Stimulated activated CD4-positive, alpha-beta T cell treated with anti-CD3 and anti-CD28 coated beads, Interleukin-12 subunit alpha, Interleukin-12 subunit beta, amount 100 ng/mL, for 24 hours (primary cell): ENCODE measurements at places on chromosomes 2 and 18.

DNA sequence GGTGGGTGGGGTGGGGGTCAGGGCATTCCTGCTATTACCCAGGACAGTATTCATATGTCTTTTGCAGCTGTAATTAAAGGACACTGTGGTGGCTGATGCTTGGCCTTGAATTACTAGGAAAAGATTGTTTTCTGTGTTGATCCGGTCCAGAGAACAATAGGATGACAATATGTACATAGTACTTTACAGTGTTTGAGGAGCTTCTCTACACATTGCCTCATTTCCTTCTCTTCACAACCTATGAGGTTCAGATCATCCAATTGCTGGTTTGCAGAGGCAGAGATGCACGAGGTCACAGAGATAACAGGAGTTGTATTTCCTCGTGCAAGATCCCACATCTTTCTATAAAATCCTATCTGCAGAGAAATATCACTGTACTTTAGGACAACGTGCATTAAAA is 119.5 kb downstream of the LIPG start:
- DNase-seq = no peak

DNA sequence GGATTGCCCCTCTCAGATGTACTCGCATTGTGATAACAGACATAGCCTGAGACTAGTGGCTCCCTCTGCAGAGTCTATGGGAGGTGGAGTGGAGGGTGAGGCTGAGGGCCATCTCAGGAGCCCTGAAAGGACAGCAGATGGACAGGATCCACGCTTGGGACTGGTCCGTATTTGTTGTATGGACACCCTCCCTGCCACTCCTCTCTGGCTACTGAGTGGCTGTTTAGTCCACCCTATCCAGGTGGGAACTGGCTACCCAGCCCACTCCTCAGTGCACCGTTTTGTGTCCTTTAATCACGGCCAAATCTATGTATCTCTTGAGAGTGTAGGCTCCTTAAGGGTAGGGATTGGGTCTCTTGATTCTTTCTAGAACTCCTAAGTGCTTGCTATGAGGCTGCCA is 4.5 kb upstream of the GLI2 start:
- no peak for DNase-seq

- DNase-seq = no peak
These were observed 594 bp downstream of the RAD51AP2 start for GRCh38 chr2:17517481-17518211.

DNA sequence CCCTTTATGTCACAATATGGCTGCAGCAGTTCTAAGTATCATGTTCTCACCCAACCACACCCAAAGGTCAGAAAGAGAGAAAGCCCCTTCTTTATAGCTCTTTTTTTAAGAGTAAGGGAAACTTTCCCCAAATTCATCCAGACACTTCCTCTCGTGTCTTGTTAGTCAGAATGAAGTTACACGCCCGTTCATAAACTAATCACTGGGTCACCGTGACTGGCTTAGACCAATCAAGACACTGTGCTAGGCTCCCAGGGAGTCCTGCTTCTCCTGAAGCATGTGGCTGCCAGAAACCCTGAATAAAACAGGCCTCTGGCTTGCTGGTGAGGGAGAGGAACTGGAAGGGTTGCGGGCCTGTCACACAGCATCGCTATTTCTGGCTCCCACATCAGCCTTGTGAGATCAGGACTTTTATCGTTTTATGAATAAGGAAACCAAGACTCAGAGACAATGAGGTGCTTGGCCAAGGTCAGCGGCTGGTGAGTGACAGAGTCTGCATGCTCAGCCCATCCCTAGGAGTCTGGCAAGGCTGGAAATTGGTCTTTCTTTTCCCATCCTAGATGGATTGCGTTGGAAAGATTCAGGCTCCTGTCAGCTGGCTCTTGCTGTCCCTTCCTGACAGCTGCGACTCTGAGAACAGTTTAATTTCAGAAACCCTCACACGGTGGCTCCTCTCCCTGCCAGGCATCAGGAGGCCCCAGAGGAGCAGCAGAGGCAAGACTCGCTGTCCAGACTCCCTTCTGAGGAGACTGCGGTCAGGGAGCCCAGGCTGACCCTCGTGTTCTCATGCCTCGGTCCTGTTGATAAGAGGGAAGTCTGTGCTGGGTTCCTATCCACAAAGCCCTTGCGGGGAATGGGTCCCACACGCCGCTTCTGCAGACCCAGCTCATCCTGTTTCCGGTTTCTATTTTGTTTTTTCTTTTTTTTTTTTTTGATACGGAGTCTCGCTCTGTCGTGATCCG is 104.5 kb upstream of the TAF1B start:
- no peak for DNase-seq

- no peak for DNase-seq
These were observed 46.8 kb upstream of the EML6 start for GRCh38 chr2:54676656-54677055.

DNA sequence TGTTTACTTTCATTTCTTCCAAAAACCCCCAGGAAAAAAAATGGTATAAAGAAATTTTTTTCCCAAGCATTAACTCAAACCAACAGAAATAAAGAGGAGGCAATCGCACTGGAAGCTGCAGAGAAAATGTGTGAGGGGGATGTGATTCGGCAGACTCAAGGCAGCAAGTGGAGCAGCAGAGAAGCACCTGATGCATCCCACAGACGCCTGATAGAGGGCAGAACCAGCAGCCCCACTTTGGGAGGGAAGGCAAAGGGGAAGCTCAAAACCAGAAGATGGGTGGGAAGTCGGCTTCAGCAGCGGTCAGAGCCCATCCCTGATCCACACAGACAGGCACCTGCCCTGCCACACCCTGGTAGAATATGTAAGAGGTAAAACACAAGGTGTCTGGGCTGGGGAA is 12.6 kb downstream of the FTCDNL1 start:
- DNase-seq = no peak

DNA sequence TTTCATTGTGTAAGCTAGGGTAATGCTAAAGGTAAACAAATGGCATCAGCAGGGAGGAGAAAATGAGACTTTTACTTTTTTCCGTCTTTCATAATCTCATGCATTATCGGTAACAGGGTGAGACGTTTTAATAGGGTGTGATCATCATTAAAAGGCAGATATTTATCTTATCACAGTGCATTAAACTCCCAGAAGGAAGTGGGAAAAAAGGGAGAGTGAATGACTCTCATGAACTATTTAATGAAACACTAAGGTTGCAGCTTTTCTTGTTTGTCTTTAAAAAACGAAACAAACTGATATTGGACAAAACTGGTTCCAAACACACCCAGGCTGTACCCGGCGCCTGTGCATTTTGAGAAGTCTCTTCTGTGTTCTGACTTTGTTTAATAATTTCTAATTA is 1936.8 kb upstream of the PIK3C3 start:
- DNase-seq = no peak

GRCh38 chr2:38486213-38487026 is 109.3 kb upstream of the ATL2 start:
- DNase-seq = no peak

GRCh38 chr2:206858687-206859329 is 80.5 kb upstream of the CPO start:
- no peak for DNase-seq

DNA sequence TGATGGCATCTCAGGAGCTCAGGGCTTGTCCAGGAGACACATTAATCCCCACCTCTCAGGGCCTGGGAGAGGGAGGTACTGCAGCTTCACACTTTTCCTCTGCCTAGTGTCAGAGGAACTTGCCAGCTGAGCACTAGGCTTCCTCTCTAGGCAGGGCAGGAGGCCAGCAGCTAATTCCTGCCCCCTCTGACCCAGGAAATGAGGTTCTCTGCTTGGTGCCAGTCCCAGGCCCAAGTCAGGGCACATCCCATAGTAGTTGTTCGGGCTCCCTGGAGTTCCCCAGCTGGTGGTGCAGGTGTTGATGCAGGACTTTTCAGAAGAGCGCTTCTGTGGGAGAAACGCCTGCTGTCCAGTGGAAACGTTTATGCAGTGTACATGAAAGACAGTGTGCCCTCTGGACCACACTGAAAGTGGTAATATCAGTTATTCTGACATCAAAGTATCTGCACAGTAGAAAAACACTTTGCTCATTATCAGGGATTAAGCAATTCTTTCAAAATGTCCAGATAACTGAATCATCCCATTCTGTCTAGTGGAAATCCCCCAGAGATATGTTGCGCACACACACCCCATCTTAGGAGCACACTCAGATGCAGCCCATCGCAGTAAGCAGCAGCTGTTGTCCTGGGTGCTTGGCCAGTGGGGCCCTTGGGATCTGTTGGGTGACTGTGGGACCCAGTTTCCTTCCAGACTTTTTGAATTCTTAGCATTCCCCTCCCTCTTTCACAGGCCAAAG is 17.8 kb upstream of the SCLY start:
- DNase-seq = no peak

DNA sequence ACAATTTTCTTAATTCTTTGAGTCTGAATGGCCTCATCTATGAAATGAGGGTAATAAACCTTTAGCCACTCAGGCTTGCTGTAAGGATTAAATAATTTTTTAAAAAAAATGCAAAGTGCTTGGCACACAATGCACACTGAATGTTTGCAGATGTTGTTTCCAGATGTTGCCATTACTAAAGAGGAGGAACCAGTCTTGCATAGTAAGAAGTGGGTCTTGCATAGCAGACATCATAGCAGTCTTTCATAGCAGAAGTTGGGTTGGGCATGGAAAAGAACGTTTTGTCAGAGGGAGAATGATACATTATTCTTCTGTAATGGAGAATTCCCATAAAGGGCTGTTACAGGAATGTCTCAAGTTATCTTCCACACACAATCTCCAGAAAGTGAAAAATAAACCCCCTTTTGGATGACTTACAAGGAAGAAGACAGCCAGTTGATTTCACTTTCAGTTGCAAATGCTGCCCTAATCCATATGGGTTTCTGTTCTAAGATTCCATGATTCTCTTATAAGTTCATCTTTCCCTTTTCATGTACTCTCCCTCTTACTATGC is 327.7 kb downstream of the SUCLG1 start:
- DNase-seq = no peak

DNA sequence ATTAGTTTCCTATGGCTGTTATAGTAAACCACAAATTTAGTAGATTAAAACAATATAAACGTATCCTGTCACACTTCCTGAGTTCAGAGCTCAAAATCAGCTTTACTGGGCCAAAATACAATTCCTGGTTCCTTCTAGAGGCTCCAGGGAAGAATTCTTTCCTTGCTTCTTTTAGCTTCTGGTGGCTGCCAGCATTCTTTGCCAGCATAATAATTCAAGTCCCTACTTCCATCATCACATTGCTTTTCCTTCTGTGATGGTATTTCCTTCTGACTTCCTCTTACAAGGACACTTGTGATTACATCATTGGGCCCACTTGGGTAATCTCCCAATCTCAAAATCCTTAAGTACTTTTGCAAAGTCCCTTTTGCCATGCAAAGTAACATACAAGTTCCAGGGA is 40.6 kb downstream of the MOB4 start:
- no peak for DNase-seq

- no peak for DNase-seq
These were observed 494.2 kb downstream of the ARHGAP15 start for GRCh38 chr2:143623231-143623908.

DNA sequence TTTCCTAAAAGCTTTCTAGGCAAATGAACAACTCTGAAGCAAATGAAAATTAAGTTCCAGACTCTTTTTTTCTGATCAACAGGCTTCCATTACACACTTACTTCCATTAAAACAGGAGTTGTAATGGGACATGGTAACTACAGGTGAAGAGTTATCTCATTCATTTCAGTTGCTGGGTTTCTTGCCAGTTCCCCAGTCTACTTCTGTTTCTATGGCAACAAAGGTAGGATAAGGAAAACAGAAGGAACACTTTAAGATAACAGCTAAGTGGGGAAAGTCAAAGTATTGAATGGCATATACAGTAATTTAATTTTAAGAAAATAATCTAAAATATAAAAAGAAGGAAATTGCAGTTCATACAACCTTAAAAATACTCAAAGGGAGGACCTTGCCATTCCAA is 25.1 kb downstream of the BAZ2B start:
- no peak for DNase-seq

DNA sequence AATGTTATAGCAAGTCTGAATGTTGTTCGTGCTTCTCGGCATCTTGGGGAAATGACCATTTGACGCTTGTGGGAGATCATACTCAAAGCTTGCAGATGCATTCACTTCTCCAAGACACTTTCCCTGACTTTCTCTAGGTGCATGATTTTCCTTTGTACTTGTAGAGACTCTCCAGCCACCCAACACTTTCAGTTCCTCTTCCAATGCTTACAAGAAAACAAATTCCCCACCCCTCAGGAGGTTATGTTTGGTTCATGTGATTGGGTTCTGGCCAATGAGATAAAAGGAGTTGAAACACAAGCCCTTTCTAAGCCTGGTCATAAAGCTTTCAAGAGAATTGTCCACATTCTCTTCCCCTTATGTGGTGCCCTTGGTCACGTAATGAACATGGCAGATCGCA is 156.3 kb downstream of the EPHA4 start:
- DNase-seq = no peak

DNA sequence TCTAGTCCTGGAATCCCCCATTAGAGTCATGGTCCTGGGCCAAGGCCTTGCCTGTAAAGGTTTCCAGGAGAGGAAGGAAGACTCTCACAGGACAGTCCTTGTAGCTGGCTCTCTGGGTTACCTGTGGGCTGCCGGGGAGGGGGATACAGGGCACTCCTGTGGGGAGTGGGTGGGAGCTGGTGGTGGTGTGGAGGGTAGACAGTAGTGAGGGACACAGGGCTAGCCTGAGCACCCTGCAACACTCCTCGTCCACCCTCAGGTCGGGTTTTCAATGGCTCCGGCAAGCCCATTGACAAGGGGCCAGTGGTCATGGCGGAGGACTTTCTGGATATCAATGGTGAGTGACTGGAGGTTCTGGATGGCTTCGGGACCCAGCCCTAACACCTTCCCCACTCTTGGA is 19.7 kb upstream of the ANKRD53 start:
- no peak for DNase-seq

GRCh38 chr2:27245626-27246025 is 17.2 kb downstream of the SLC30A3 start:
- no peak for DNase-seq

GRCh38 chr18:22767653-22768052 is 165.5 kb upstream of the RBBP8 start:
- no peak for DNase-seq

DNA sequence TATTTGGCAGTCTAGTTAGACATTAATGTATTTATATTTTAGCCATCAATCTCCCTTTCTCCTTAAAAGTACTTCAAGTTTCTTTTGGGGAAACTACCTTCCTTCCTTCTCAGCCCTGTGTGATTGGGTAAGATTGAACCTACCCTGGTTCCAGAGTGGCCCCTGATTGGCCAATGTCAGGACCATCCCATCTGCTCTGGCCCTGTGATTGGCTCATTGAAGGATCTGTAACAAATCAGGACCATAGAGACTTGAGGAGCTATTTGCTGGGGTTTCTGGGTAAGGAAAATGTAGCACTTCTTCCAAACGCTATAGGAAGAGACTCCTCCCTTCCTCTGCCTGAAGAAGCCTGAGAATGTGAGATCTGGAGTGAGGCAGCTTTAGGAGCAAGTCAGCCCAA is 59.3 kb downstream of the AQP4 start:
- no peak for DNase-seq
